Fibroblast of skin of right quadriceps (primary cell): ENCODE measurements at places on chromosomes 4 and X.
A peak's percentile ranks its signal among the peaks of the same experiment; 100 is the strongest.

DNA sequence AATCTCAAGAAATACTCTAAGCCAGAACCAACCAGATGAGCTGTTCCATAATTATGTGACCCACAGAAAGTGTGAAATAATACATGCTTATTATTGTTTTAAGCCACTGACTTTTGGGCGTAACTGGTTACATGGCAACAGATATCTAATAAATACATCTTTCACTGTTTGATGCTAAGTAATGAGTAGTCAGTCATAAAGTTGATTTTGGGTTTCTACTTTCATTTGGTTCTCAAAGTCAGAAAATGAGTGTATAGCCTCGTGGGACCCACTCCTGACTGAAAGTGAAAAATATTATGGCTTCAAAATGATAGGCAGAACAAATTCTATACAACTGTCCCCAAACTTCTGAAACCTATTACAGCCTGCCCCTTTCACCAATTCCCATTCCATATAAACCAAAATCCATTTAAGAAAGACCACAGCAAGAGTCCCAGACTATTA is 88.0 kb upstream of the CBR4 start:
- no peak for DNase-seq

GRCh38 chr4:60216752-60217151 is 983.4 kb upstream of the ADGRL3 start:
- DNase-seq = peak; percentile 77

DNA sequence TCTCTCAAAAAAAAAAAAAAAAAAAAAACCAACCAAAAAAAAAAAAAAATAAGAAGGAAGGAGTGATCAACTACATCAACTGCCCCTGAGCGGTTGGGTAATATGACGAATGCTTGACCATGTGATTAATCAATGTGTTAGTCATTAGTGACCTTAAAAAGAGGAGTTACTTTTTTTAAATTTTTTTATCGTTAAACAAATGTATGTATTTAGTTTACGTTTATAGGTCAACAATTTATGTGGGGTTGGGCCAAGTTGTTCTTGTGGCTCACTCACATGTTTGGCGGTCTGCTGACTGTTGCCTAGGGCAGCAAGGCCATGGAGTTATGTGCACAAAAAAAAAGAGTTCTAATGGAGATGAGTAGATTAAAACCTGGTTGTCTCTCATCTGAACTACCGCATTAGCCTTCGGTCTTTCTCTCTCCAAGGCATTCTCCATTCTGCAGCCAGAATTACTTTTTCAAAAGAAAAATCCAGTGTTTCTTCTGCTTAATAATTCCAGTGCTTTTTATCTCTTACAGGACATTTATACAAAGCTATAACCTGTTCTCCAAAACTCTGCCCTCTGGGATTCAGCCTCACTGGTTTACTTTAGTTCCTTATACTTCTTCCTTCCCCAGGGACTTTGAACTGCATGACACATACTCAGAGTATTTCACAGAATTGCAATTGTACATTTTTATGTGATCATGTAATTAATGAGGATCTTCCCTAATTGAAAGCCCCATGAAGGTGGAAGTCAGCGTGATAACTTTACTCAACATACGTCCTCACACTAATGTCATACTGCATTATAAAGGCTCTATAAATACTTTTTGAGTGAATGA is 505.5 kb downstream of the ANKRD50 start:
- DNase-seq = peak; percentile 83

- DNase-seq = no peak
These were observed 85.7 kb downstream of the CORIN start for GRCh38 chr4:47752214-47752613.

DNA sequence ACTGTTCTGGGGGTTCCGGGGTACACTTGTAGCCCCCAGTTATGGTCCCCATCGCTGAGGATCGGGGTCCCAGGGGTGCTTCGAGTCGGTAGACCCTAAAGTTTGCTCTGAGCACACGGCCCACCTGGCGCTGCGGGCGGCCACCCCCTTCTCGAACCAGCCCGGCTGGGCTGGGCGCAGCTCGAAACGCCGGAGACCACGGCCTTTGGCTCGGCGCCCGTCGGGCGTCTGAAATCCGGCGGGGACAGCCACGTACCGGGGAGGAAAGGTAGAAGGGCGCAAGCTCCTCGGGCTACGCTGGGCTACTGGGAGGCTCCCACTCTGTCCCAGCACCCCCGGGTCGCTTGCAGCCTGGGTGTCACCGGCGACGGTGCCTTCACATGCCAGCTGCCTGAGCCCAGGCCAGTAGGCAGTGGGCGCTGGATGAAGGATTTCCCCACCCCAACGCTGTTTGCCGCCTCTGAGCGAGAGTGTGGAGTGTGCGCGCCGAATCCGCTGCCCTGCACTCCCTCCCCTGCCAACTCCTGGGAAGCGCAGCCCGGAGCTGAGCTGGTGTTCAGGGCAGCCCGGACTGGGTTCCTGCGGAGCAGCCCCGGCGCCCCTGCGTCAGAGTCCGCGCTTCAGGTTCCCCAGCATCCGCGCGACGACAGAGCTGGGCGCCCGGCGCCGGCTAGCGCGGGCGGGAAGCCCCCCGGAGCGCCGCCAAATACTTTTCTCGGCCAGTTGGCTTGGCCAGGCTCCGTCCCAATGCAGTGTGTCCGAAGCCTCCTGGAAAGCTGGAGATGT is 637 bp downstream of the MAMLD1 start:
- DNase-seq = no peak

- no peak for DNase-seq
These were observed 30.4 kb downstream of the COX7B2 start for GRCh38 chr4:46878641-46879040.
